Cerebellar nuclear complex (tissue), 1 donor: ENCODE measurements at places on chromosomes 16 and 17.
A peak's percentile ranks its signal among the peaks of the same experiment; 100 is the strongest.

DNA sequence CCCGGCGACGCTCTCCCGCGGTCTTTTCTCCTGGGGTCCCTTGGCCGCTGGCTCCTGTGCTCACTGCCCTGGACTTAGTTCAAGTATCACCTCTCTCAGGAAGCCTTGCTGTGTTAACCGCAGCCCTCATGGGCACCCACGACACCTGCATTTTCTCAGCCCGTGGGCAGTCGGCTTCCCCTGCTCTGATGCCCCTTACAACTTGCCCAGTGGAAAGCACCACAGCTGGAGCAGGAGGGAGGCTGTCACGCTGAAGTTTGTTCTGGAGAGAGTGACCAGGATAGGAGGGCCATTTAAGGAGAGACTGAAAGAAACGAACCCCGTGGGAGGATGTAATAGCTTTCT, 395 bp downstream of the STXBP4 start:
- DNase-seq = no peak

DNA sequence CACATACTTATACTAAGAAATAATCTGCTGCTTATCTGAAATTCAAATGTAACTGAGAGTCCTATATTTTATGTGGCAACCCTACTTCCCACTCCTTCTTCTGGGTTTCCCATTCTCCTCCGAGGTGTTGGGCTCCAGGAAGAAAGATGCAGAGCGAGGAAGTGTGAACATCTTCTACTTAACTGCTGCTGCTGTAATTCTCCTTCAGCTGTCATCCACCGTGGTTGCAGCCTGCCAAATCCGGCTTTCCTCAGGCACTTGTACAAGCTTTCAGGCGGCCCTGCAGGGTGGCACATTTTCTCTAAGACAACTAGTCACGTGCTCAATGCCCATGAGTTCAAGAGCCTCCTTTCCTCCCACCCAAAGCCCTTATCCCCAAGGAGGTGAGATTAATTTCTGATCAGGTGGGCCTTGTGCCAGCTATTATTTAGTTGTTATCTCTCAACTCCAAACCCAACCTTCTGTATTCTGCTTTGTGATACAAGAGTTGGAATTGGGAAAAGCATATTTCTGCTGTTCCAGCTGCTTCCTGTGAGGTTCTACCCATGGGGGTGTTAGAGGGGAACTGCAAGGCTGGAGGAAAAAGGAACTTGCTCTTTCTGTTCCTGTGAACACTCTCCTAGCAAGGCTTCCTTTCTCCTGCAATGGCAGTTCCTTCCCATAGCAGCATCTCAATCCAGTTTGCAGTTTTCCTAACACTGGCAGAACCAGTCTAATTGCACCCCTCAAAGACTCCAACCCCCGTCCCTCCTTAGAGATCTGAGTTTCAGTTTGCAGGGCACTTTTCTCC, 67.6 kb upstream of the RBBP6 start:
- DNase-seq = no peak

GRCh38 chr17:9419932-9420453, 155.6 kb downstream of the STX8 start:
- no peak for DNase-seq

DNA sequence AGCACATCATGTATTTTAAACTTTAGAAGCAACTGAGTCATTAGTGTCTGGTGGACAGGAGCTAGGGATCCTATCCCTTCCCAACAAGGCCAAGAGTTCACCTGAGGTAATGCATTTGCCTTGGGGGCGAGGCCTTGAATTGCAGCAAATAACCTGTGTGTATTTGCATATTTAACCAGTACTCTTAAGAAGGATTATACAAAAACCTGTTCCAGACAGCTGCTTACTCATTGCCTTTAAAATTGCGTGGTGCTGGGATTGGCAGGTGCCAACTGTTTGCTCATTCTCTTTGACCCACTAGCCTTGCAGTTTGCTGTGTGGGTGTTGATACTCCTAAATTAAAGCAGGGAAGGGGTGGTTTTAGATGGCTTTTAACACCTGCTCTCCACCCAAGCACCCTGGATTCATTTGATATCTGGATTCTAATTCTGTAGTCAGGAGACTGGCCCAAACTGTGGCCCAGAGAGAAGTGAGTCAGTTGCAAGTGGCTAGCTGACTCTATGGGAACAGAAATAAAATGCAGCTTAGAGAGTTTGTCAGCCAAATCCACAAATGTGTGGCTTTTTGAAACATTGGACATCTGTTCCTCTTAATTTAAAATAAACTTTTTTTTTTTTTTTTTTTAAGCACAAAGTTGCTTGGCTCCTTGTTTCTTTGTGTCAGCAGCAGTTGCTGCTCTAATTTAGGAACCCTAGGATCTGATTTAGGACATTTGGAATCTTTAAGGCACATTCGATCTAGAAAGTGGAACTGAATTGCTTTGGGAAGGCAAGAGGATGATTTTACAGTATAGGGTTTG, 46.9 kb downstream of the TUBD1 start:
- no peak for DNase-seq

GRCh38 chr16:7548796-7549318, 216.2 kb downstream of the RBFOX1 start:
- DNase-seq = no peak

GRCh38 chr17:76579281-76579680, 6.4 kb downstream of the ST6GALNAC2 start:
- DNase-seq = no peak

DNA sequence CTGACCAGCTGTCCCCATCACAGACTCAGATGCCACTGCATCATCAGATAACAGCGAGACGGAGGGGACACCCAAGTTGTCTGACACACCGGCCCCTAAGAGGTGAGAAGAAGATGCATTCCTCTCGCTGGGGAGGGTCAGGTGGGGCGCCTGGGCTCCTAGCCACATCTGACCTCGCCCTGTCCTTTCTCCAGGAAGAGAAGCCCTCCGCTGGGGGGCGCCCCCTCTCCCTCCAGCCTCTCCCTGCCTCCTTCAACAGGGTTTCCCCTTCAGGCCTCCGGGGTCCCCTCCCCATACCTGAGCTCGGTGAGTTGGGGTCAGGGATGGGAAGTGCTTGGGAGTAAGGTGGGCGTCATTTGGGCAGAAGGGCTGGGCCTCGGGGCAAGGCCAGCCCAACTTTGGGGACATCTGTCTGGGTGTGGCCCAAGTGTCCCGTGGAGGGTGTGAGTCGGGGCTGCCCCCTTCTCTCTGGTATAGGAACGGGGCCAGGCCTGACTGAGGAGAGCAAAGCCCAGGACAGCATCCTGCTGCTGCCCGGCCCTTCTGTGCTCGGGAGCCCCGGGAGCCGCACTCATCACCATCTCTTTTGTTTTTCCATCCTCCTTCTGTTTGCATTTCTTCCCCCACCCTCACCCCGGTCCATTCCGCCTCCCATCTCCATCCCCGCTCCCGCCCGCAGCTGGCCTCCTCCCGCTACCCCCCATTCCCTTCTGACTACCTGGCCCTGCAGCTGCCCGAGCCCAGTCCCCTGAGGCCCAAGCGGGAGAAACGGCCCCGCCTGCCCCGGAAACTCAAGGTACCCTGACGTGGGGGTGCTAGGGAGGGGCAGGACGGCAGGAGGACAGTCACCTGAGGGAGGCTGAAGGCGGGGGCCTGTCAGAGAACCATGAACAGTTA, 4.9 kb downstream of the INO80E start:
- DNase-seq = no peak

GRCh38 chr16:18039931-18040330, 296.6 kb downstream of the NPIPA8 start:
- no peak for DNase-seq

- DNase-seq = peak; percentile 93
Observed at GRCh38 chr16:28538733-28539596, at the start of gene NUPR1. TSS of gene NUPR1 (minus strand) at chr16:28538974. CDS start at chr16:28538907, 67 bp downstream.

DNA sequence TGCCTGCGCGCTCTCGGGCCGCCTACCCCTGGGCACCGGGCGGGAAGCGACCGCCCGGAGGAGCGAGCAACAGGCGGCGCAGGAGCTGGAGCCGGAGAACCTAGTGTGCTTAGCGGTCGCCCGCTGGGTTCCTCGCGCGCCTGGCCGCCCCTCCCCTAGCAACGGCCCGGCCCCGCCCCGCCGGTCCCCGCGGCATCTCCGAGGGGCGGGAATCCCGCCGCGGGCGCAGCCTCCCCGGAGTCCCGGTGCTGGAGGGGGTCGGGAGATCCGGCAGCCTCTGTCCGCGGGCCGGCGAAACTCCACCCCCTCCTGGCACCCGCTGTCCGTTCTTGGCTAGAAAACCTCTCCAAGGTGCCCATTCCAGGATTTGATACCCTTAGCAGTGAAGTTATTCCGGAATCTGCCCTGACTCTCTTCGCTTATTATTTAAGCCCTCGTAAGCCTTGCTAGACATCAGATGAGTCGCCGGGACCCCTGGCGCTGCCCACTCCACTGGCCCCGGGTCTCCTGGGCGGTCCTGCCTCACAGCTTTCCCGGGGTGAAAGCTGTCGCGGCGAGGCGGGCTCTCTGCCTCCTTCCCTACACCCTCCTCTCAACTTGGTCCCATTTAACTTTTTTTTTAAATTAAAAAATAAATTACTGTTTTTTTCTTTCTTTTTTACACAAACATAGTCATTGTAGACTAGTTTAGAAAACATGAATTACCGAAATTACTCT, at the start of gene RPRML:
TSS of gene RPRML (minus strand) at position 107 of the 717 bp plus-strand sequence. CDS start 246 bp downstream, outside the sequence.
- no peak for DNase-seq

DNA sequence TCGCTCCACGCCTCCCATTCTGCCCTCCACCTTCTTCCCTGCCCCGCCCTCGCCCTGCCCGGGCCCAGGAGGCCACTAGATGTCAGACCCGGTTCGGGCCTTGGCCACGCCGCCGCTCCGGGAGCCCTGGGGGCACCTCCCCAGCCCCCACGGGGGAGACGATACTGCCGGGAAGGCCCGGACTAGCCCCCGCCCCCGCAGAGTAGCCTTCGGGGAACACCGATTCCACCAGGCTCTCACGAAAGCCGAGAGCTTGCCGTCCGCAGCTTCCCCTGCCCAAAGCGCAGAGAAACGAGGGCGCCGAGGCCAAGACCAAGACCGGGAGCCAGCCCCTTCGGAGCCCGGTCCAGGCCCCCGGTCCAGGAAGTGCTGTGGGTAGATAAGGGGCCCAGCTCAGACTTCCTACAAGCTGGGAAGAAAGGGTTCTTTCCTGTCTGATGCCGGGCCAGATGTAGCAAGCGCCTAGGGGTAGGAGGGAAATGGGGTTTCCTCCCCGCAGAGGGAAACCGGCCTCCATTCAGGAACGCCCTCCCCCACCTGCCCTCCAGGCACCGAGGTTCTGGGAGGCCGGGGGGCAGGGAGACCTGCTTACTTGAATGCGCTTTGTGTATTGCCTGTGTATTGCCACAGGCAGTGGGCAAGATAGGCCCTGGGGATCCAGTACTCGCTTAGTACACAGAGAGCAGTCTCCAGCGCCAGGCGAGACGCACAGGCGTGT, 806 bp upstream of the CYB561 start:
- DNase-seq = no peak

DNA sequence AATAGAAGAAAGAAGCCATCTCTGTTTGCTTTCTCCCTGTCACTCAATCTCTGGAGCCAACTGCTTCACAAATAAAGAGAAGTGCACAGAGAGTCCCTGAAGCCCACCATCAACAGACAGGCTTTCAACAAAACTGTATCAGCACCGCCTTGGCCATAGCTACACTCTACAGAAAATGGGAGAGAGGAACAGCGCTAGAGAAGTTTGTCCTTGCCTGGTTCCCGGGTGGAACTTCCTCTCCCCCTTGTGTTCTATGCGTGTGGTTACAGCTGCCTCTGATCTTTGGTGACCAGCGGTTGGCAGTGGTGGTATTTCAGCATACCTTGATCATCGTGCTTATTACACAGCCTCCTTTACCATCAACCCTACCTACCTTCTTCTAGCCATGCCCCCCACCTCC, 91.4 kb upstream of the CCL2 start:
- no peak for DNase-seq

DNA sequence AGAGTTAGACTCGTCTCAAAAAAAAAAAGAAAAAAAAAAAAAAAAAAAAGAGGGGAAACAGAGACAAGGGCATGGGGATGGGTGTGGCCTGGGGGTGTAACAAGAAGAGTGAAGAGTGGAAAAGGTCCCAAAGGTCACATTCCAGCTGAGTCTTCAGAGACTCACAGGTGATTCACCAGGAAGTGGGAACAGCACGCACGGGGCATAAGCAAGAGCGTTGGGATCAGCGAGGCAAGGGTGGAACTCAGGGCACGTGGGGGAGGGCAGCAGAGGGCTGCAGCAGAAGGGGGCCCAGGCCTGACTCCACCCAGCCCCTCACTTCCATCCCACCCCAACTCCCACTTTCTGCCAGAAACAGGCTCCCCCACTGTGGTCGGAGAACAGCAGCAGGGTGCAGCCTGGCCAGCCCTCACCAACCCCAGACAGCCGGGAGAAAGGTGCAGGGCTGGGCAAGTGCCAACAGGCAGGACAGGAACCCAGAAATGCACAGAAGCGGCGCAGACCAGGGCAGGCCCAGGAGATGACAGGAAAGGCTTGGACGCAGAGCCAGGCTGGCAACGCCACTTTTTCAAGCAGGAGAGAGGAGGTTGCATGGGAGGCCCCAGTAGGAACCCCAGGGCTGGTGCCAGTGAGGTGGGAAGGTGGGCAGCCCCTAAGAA, 3.3 kb downstream of the MEAK7 start:
- DNase-seq = no peak

- no peak for DNase-seq
Observed at GRCh38 chr17:61338874-61339478, 60.7 kb upstream of the TBX2 start.

DNA sequence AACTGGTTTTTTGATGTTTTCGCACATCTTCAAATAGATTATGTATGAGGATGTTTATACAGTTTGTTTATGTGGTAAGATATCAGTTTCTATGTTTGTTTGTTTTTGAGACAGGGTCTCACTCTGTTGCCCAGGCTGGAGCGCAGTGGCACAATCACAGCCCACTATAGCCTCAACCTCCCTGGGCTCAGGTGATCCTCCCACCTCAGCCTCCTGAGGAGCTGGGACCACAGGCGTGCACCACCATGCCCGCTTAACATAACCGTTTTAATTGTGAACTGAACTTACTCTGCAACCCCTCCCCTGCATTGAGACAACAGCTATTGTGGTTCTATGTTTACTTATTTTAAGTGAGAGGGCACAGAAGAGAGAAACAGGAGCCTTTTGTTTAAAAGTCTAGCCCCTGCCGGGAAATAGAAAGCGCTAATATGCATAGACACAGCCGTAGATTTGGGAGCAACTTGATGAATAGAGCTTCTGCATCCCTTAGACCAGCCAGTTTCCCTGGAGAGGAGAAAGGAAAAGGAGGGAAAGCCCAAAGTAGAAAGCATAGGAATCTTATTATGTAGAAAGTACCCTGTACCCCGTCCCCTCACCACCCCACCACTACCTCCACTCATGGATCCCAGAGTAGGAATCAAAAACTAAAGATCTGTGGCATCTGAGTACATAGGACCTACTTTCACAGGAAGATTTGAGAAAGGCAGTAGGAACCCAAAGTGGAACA, 19.6 kb upstream of the APPBP2 start:
- DNase-seq = no peak

DNA sequence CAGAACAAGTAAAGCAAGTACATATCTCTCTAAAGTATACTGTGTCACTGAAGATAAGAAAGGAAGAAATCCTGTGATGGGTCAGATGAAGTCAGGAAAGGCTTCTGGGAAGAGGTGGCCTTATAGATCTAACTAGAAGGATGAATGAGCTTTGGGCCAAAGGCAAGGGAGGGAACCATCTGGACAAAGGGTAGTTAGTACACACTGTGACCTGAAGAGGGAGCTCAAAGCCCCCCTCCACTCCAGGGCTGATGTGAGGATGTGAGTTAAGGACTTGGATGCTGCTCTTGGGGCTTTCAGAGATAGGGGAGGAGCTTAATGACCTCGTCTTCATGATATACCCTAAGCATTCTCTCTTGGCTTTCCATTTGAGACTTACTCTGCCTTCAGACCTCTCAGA, 185.3 kb upstream of the CACNG3 start:
- DNase-seq = no peak
